ENCODE measurements at places on chromosomes 5 and 9.

GRCh38 chr9:32716955-32717543 lies 66.3 kb upstream of the TMEM215 start:
- no peak for DNase-seq

- no peak for DNase-seq
Observed at GRCh38 chr5:56011835-56012234, 17.1 kb upstream of the IL6ST start.

DNA sequence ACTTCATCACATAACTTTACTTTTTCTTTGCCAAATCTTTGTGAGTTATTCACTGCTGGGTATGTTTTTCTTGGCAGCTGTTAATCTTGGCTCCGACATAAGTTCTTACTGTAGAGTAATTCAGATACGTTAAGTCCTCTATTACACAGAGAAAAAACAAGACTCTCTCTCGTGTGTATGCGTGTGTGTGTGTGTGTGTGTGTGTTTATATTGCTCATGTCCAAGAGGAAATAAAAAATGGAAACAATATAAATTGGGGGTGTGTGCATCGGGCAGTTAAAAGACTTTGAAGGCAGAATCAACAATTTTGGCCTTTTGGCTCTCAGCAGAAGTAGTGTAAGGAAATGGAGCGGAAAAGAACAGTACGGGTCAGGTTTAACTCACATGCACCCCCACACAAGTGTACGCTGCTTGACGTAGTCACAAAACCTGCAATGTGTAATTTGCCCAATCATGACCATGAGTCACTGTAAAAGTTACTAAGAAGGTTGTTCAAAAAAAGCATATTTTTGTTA lies 67.2 kb upstream of the IFNE start:
- DNase-seq: peak; percentile 88

DNA sequence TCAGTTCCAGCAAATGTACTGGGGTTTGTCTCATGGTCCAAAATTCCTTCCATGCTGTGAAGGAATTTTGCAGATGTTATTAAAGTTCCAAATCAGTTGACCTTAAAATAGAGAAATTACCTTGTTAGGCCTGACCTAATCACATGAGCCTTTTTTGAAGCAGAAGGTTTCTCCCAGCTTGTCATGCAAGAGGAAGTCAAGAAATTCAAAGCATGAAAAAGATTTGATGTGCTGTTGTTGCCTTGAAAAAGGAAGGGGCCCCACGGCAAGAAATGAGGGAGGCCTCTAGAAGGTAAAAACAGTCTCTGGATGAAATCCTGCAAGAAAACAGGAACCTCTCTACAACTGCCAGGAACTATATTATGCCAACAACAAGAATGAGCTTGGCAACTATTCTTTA lies 24.2 kb upstream of the HAPLN1 start:
- no peak for DNase-seq

Data from brain pericyte (primary cell).